MG63 (cell line): ENCODE measurements at places on chromosomes 1 and 21.

GRCh38 chr21:45413922-45414321 lies 9.0 kb downstream of the COL18A1 start:
- no peak for DNase-seq

- DNase-seq: no peak
Observed at GRCh38 chr1:201783572-201783971, 45.4 kb upstream of the IPO9 start.

DNA sequence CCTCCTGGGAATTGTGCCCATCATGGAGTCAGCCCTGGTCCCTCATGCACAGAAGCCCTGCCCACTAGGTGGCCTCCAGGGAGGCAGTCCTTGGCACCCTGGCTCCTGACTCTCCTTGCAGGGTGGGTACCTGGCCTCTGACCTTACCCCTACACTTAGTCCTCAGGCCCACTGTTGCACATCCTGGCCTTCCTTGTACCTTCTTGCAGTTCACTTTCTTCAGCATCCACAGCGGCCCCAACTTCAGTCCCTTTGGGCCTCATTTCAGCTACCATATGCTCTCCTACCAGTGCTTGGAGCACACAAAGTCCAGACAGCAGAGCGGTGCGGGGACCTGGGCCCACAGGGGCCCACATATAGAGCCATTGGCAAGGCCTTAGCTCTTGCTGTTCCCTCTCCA lies 19.2 kb upstream of the PARP1 start:
- DNase-seq: no peak

DNA sequence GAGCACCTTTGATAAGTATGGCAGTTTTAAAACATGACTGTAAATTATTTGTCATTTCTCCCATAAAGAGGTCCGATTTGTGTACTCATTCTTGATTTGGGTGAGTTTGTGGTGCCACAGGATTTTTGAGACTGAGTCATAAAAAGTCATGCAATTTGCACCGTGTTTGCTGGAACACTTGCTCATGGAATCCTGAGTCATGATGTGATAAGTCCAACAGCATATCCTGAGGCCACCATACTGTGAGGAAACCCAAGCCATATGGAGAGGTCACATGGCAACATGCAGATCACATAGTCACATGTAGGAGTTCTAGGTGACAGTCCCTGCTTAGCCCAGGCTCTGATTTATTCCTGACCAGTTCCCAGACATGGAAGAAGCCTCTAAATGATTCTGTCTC lies 40.8 kb upstream of the PRRX1 start:
- peak; percentile 44 for DNase-seq

DNA sequence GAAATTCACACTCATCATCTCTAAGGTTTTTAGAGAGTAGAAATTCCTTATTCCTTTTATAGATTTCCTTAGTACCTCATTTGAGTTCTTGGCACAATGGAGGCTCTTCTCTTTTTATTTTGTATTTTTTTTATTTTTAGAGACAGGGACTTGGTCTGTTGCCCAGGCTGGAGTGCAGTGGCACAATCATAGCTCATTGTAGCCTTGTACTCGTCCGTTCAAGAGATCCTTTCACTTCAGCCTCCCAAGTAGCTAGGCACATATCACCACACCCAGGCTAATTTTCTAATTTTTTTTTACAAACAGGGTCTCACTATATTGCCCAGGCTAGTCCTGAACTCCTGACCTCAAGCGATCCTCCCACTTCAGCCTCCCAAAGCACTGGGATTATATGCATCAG lies 29.6 kb downstream of the RGL1 start:
- DNase-seq: no peak

- peak; percentile 62 for DNase-seq
Observed at GRCh38 chr1:117607471-117607870, 1.6 kb downstream of the TENT5C start.

- no peak for DNase-seq
Observed at GRCh38 chr1:68255301-68255700, 23.0 kb upstream of the WLS start.

- no peak for DNase-seq
Observed at GRCh38 chr1:89622895-89623294, 10.0 kb upstream of the LRRC8C start.

DNA sequence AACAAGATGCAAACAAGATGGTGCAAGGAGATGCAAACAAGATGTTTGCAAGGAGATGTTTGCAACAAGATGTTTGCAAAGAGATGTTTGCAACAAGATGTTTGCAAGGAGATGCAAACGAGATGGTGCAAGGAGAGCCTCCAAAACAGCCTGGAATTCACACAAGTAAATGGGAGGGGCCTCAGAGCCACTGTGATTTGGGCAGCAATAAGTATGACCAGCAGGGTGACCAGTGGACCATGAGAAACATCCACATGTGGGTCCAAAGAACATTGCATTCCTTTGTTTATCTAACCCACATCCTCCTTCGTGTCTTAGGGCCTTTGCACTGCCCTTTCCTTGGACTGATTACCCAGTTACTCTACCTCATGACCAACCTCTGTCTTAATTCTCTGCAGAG lies 162.9 kb downstream of the PLPP3 start:
- no peak for DNase-seq

GRCh38 chr1:117655220-117655577 lies 49.4 kb downstream of the TENT5C start:
- peak; percentile 72 for DNase-seq

GRCh38 chr21:44947111-44947929 lies 7.5 kb downstream of the SLX9 start:
- DNase-seq: no peak

DNA sequence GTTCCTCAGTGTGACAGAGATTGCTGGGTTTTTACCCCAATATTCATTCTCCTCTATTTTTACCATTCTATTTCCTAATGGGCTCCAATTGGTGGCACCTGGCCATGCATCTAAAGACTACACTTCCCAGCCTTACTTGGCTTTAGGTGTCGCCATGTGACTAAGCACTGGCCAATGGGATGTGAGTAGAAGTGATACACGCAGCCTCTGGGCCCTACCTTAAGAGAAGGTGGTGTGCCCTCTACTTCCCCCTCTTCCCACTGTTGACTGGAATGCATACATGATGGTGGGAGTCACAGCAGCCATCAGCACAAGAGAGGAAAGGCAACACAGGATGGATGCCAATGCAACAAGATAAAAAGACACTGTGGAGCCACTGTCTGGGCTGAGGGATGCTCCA lies 11.4 kb upstream of the OLIG2 start:
- DNase-seq: no peak

GRCh38 chr1:22118291-22118992 lies 24.5 kb downstream of the WNT4 start:
- no peak for DNase-seq

- DNase-seq: no peak
Observed at GRCh38 chr1:215458104-215458503, 109.0 kb upstream of the KCTD3 start.

- peak; percentile 76 for DNase-seq
Observed at GRCh38 chr1:169312084-169312954, 55.3 kb downstream of the NME7 start.

DNA sequence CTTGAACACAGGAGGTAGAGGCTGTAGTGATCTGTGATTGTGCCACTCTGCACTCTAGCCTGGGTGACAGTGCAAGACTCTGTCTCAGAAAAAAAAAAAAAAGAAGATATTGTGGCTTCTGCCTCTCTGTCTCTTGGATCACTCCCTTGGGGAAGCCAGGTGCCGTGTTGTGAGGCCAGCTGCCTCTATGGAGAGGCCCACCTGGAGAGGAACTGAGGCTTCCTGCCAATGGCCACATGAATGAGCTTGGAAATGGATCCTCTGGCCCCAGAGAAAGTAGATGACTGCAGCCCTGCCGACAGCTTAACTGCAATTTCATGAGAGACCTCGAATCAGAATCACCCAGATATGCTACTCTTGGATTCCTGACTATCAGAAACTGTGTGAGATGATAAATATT lies 19.7 kb upstream of the AK2 start:
- DNase-seq: no peak

- no peak for DNase-seq
Observed at GRCh38 chr1:209113521-209113920, 470.0 kb upstream of the CAMK1G start.

DNA sequence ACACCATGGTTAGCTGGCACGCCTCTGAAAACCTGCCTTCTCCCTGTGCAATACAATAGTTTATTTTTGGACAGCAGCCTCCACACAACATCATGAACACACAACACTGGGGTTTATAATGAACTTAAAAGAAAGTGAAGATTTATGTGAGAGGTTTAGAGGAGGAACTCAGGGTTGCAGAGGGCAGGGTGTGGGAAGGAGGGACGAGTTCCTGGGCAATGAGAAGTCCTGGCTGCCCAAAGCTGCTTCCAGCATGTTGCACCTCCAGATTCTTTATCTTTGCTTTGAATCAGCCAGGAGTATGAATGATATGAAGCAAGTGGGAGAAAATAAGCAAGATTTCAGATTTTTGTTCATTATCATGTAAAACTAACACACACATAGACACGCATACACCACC lies 11.3 kb upstream of the LRRC8D start:
- no peak for DNase-seq

DNA sequence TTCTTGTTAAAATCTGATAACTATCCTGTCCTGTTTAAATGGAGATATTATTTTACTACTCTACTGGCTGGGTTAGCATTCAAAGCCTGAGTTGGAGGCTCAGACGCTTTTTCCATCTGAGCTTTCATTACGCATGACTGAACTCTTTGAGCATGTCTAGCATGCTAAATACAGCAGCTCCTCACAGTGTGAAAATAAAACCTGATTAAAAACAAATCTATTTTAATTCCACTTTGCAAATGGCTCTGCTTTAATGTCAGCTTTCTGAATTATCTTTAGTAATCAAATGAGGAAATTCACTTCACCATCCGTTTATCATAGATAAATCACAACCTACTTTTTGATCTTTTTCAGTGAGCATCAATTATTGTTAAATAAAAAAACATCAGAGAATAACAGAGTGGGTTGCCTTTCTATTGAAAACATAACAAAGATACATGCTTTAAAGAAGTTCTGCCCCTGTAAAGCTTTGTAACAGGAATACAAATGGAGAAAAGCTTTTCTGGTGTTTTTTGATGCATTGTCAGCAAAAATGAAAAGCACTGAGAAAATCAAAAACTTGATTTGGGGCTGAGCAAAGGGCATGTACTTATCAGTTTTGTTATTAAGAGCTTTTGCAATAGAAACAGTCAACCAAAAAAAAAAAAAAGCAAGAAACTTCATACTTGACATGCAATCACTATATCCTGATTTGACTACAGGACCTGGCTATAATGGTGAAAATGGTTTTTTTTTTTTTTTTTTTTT lies 3.5 kb upstream of the SPEN start:
- no peak for DNase-seq

- peak; percentile 54 for DNase-seq
Observed at GRCh38 chr1:7902478-7903085, 38.1 kb downstream of the TNFRSF9 start.

- DNase-seq: no peak
Observed at GRCh38 chr1:225460021-225460736, 32.3 kb upstream of the LBR start.

GRCh38 chr1:58380345-58380744 lies 166.2 kb downstream of the OMA1 start:
- no peak for DNase-seq

DNA sequence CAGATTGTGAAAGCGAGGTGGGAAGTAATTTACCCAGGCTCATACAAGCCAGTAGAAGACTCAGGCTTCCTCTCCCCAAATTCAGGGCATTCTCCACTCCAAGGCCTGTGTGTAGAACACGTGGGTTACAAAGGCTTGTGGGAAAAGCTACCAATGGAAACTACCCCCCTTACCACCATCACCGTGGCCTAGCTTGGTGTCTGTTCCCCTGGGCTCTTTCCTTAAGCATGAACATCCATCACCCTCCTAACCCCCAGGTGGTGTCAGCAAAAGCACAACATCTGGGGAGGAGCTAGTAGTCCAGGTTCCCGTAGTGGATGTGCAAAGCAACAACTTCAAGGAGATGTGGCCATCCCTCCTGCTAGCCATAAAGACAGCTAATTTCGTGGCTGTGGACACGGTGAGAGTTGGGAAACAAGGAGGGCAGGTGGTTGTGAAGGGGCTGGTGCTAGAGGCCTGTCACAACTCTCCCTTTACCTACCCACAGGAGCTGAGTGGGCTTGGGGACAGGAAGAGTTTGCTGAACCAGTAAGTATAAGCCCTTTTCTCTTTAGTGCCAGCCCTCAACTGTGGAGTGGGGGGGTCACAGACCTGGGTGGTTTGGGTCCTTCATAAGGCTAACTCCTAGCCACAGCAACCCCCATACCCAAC lies 701 bp upstream of the MUTYH start:
- no peak for DNase-seq

DNA sequence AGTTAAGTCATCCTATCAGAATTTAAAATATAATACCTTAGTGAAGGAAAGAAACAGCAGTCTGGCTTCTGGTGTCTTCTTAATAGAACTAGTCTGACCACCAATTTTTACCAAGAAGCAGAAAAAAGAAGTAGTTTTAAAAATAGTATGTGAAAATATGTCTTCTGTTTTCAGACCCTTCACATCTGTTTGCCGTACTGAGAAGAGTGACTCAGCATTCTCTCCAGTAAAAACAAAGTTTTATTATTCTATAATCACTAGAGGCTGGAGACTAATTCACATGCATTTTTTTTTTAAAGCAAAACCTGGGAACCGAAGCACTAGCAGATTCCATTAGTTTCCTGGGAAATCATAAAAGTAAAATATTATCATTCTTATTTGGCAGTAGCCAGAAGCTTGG lies 163.8 kb downstream of the COL24A1 start:
- DNase-seq: no peak

DNA sequence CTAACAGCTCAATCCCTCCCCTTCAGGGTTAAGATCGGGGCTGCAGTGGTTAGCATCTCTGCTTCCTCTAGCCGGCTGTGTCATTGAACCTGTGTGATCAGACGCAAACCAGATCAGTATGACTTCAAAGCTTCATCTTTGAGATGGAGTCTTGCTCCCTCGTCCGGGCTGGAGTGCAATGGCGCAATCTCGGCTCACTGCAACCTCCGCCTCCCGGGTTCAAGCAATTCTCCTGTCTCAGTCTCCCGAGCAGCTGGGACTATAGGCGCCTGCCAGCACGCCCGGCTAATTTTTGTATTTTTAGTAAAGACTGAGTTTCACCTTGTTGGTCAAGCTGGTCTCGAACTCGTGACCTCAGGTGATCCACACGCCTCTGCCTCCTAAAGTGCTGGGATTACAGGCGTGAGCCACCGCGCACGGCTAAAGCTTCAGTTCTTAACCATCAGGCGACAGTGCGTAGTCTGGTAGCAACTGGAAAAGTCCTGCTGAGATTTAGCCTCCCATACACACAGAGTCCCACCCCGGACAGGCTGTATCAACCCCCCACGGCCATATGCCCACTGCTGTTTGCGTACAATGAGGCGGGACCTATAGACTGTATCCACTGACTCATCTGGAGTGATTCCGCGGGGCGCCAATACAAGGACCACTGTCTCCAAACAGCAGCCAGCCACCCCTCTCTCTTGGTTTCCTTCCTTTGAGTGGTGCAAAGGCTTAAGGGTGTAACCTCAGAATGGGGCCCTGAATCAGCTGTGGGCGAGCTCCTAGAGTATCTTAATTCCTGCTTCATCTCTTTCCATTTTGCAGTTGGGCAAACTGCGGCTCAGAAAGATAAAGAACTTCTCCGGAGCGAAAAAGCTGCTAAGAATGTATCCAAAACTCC lies 23.3 kb downstream of the CELA3A start:
- peak; percentile 77 for DNase-seq

DNA sequence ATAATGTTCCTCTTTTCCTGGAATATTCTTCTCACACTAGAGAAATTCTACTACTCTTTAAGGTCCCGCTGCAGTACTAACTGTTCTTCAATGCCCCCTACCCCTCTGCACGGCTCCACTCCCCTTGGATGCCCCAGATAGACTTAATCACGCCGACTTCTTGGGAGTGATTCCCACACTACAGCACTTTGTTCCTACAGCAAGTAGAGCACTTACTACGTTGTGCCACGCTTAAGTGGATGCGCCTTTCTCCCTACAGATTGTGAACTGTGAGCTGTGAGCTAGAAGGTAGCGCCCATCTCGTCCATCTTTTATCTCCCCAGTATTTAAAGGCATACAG lies 2.2 kb downstream of the ZNF436 start:
- DNase-seq: no peak
